ENCODE measurements at places on chromosomes 1 and 21.

- peaks cover 40% of the 10 kb centered on the region for H3K27me3 ChIP-seq
- no peak for DNase-seq
- H3K27ac ChIP-seq = no peak overlapping the region
Measured at GRCh38 chr1:236058141-236058934, 6.6 kb downstream of the NID1 start.

GRCh38 chr21:43597052-43597451, 62.2 kb downstream of the HSF2BP start:
- no peaks in the 10 kb centered on the region for H3K36me3 ChIP-seq
- DNase-seq = no peak
- peaks cover 29% of the 10 kb centered on the region for H3K27me3 ChIP-seq
- no peak overlapping the region for H3K4me3 ChIP-seq

DNA sequence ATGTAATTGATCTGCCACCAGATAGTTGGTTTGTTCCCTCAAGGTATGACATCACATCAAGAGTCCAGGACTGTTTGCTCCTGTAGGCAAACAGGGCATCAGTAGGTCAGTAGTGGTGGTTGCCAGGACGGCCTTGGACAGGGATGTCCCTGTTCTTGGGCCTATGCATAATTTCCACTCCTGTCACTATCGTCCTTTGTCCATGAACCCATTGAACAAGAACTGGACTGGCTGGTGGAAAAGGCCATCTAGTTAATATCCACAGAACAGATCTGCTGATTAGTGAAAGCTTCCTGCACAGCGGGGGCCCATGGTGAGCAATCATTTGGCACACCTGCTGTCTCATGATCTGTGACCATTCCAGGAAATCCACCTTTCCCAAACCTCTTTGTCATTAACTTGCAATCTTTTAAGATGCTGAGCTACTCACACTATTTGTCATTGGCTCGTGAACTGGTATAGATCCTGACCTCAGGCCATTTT, 12.4 kb upstream of the BSDC1 start:
- H3K4me3 ChIP-seq = no peak overlapping the region
- DNase-seq = no peak
- peaks cover 5% of the 10 kb centered on the region for H3K27me3 ChIP-seq
- H3K4me1 ChIP-seq = peaks cover 2% of the 10 kb centered on the region
- no peak overlapping the region for H3K27ac ChIP-seq

GRCh38 chr1:101479945-101480344, 243.1 kb downstream of the S1PR1 start:
- H3K27ac ChIP-seq = no peak overlapping the region
- H3K4me1 ChIP-seq = no peaks in the 10 kb centered on the region
- no peaks in the 10 kb centered on the region for H3K36me3 ChIP-seq
- no peak overlapping the region for H3K4me3 ChIP-seq
- no peak for DNase-seq

DNA sequence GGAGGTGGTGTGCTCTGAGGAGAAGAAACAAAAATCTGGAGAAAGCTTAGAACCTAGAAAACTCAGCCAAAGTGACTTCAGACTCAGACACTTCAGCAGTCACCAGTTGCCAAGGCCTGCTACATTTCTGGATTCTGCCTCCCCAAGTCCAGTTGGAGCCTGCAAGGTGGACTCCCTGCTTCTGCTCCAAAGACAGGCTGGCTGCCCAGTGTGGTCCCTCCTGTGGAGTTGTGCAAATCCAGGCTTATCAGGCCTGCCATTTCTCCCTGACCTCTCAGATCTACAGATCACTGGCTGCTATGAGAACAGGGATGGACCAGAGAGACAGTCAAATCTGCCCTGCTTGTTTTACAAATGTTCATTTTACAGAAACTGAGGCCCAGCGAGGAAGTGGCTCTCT, 9.9 kb downstream of the CACHD1 start:
- no peak for DNase-seq
- peaks cover 22% of the 10 kb centered on the region for H3K27me3 ChIP-seq
- H3K4me1 ChIP-seq = no peaks in the 10 kb centered on the region
- H3K4me3 ChIP-seq = no peak overlapping the region
- H3K36me3 ChIP-seq = no peaks in the 10 kb centered on the region

DNA sequence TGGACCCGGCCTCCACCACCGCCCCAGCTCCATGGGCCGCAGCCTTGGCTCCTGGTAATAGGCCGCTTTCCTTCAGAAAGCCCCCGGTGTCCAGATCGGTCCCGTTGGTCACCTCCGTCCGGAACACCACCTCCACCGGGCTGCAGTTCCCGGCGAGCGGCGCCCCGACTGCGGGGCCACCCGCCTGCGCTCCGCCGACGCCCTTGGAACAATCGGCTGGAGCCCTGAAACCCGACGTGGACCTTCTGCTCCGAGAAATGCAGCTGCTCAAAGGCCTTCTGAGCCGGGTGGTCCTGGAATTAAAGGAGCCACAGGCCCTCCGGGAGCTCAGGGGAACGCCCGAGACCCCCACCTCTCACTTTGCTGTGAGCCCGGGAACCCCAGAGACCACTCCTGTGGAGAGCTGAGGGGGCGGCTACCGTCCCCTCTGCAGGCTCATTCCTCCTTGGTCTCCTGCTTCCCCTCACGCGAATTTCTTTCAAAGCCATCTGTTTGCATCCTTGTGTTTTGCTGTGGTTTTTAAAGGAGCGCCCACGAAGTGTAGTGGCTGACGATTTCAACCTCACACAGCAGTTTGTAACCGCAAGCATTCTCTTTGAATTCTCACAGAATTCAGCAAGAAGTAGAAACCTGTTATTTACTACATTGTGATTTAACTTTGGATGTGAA, 6.0 kb downstream of the FCRLB start:
- peaks cover 50% of the 10 kb centered on the region for H3K4me1 ChIP-seq
- H3K4me3 ChIP-seq = peak overlapping the region; percentile 79
- peak overlapping the region; percentile 89 for H3K27ac ChIP-seq
- H3K27me3 ChIP-seq = peaks cover 60% of the 10 kb centered on the region

- no peak overlapping the region for H3K27ac ChIP-seq
- DNase-seq = peak; percentile 76
- peaks cover 10% of the 10 kb centered on the region for H3K4me1 ChIP-seq
- peaks cover 2% of the 10 kb centered on the region for H3K27me3 ChIP-seq
- H3K4me3 ChIP-seq = no peak overlapping the region
Measured at GRCh38 chr1:42913426-42914091, 45.1 kb downstream of the SLC2A1 start.

DNA sequence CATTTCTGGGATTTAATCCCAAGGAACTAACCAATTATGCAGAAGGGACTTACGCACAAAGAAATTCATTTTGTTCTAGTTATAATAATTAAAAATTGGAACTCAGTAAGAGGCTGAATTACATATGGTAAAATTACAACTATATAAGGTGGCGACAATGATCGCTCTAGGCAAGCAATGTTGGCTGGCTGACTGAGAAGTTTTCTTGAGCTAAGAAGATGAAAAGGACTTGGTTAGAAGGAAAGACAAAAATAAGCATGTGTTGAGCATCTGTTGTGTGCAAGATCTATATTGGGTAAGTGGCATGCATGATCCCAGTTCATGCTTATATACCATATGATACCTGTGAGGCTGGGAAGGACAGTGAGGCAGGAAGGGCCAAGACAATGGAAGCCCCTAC, 80.8 kb downstream of the FCRL5 start:
- no peak for DNase-seq
- H3K27ac ChIP-seq = no peak overlapping the region
- H3K4me1 ChIP-seq = no peaks in the 10 kb centered on the region
- H3K4me3 ChIP-seq = no peak overlapping the region

DNA sequence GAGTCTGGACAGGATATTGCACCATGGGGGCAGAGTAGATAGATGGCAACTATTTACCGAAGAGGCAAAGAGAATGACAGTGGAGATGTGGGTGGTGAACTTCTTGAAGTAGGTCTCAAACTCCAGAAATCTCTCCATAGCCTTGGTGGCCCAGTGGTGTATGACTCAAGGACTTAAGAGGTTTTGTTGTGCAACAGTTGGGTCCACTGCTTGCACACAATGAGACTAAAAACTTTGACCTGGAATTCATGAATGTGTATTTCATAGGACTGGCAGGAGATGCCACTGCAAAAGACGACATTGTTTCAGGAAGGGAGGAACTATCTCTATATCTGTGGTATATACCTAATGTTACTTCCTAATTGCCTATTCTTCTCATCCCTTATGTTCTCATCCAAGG, 75.9 kb downstream of the ZSCAN20 start:
- H3K4me3 ChIP-seq = no peak overlapping the region
- no peak for DNase-seq
- H3K27ac ChIP-seq = no peak overlapping the region

GRCh38 chr1:167077128-167077867, 12.9 kb downstream of the GPA33 start:
- peaks cover 10% of the 10 kb centered on the region for H3K27me3 ChIP-seq
- no peak for DNase-seq
- H3K36me3 ChIP-seq = no peaks in the 10 kb centered on the region
- no peak overlapping the region for H3K4me3 ChIP-seq
- no peak overlapping the region for H3K27ac ChIP-seq

DNA sequence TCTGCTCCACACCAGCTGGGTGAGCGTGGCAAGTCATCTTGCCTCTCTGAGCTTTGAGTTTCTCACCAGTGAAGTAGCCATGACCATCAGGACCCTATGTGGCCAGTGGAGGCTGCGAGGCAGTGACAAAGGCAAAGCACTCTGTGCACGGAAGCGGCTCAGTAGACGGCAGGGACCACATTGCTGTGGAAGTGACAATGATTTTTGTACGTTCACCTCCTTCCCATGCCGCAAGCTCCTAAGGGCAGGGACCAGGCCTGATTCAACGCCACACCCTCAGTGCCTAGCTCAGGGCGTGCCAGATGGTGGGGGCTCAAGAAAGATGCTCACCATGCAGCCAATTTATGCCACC, 210.5 kb downstream of the MATN1 start:
- H3K36me3 ChIP-seq = no peaks in the 10 kb centered on the region
- H3K27me3 ChIP-seq = no peaks in the 10 kb centered on the region
- DNase-seq = peak; percentile 33
- H3K4me1 ChIP-seq = no peaks in the 10 kb centered on the region
- H3K27ac ChIP-seq = no peak overlapping the region

DNA sequence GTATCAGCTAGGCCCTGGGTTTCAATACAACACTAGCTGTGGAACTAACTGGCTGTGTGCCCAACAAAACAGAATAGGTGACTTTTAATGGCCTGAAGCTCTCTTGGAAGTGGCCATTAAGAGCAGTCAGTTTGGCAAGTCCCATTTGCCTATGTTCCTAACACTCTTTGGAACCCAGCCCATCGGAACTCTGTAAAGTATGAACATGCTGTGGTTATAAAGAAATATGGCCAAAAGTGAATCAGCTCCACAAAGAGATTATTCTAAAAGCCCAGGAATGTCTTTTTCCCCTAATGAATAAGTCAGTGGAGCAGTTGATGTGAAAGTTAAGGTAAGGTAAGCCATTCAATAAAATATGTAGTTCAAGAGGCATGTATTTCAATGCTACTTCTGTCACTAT, 223.7 kb upstream of the ADAMTS5 start:
- no peaks in the 10 kb centered on the region for H3K4me1 ChIP-seq
- no peak overlapping the region for H3K4me3 ChIP-seq
- H3K27me3 ChIP-seq = no peaks in the 10 kb centered on the region

DNA sequence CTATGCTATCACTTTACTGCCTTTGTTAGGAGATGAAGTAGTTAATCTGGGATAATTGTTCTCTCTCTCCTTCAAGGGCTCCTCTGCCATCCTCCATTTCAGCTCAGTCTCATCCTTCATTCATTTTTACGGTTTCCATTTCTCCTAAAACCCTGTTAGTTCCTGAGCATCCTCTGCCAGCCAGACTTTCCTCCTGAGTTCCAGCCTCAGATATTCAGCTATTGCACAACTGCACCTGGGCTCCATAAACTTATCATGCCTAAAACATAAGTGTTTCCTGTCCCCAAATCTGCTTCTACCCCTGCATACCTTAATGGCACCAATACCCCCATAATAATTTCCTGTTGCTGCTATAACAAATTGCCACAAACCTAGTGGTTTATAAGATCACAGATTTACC, 39.6 kb upstream of the SOX13 start:
- no peak overlapping the region for H3K27ac ChIP-seq

DNA sequence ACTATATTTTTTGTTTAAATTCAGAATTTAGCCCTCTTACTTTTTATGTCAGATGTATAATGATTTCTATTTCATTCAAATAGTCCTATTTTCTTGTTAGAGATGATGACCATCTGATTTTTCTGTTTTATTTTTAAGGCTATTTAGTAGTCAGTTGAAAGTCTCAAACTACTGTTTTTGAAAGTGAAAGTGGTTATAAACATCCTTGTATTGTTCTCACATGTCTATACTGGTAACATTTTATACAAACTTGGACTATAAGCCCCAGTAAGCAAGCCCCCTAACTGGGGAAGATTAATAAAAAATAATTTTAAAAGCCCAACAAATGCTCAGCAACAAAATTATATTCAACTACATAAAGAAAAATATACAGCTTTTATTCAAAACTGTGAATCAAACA, 271.3 kb upstream of the RGS18 start:
- H3K36me3 ChIP-seq = no peaks in the 10 kb centered on the region
- H3K27me3 ChIP-seq = no peaks in the 10 kb centered on the region
- no peak overlapping the region for H3K27ac ChIP-seq
- no peak overlapping the region for H3K4me3 ChIP-seq
- no peak for DNase-seq

Data from activated CD8-positive, alpha-beta memory T cell treated with anti-CD3 and anti-CD28 coated beads, Interleukin-2, amount 10 ng/mL, durations not matched to agents 7 days and 5 days (primary cell).